ENCODE measurements at places on chromosomes 12 and 14.

DNA sequence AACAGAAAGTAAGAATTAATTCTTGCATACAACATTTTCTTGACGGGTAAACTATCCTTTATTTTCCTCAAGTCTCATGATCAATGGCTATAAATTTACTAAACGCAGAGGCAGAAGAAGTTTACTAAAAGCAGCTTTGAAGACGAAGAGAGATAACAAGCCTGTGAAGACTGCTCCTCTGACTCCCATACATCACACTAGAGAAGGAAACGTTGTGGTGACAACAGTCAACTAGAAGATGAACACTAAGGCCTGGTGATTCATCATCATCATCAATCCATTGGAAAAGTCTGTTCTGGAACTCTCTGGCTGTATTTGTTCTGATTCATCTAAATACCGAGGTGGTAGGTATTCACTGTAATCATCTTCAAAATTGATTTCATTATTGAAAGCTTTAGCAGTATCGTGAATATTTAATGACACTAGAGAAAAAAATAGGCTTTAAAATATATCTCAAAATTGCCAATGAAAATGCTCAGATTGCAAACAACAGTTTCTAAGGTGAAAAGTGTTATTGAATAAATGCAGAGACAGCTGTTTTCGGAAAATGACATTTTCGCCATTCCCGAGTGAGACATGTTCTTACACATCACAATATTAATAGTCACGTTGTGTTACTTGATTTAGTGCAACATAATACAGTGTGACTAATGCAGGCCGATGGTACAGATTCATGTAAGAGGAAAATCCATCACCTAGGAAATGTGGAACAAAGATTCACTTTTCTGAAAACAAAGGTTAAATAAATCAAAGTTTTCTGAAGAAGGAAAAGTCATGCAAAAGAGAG lies 260.5 kb downstream of the C12orf50 start:
- no peak for DNase-seq

- DNase-seq: no peak
These were observed 142.6 kb upstream of the NCOR2 start for GRCh38 chr12:124709722-124710687.

GRCh38 chr14:106268013-106268727 lies 741.8 kb downstream of the TMEM121 start:
- peak; percentile 73 for DNase-seq

DNA sequence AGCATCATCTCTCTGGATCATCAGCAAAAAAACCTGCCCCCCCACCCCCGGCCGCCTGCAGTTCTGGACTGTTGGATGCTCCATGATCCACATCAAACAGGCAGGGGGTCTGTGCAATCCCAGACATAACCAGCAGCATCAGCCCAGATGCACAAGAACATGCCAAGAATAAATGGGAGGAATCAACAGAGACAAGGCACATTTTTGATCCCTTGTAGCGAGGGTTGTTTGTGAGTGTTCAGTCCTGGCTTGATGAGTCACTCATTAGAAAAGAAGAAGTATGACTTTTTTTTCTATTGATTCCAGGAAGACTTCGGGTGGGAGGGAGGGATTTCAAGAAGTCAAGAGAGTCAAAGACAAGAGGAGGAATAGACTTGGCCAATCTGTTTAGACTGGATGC lies 244.2 kb downstream of the KSR2 start:
- DNase-seq: no peak

DNA sequence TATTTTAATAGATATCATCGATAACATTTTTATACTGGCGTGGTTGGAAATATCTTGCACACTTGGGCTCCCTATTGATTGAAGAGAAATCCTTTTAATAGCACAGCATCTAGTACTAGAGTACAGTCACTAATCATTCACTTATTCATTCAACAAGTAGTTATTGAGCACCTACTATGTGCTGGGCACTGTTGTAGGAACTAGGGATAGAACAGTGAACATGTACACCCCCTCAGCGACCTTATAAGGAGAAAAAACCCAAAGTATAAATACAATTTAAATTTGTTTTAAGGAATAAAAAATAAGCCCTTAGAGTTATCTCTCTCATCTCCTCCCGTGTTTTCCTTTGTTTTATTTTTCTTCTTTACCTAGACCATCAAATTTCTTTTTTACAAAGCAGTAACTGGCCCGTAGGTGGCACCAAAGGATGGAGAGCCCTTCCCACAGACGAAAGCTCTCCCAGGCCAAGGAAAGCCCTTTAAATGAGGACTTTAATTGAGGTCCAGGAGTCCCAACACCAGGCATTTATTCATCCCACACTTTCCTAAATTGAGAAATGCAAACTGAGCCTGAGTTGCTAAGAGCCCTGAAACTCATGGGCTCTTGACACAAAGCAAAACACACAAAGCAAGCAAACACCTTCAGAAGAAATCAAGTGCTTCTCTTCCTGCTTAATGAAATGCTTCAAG lies 29.0 kb downstream of the PEBP1 start:
- no peak for DNase-seq

DNA sequence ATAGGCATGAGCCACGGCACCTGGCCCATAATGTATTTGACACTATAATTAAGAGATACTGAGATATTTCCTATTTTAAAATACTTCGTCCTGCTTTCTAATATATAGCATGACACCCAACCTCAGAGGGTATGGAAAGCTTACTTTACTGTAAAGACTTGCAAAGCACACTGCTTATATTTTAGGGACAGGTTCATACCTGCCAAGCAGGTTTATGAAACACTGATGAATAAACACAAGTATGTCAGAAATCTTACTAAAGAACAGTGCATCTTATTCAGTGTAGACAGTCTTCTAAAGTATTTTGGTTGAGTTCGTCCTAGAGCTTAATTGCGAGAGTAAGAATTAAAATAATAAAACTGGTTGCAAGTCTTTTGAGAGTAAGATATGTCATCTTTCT lies 65.4 kb downstream of the PPFIBP1 start:
- no peak for DNase-seq

GRCh38 chr12:93689076-93689834 lies 12.1 kb downstream of the CRADD start:
- no peak for DNase-seq

DNA sequence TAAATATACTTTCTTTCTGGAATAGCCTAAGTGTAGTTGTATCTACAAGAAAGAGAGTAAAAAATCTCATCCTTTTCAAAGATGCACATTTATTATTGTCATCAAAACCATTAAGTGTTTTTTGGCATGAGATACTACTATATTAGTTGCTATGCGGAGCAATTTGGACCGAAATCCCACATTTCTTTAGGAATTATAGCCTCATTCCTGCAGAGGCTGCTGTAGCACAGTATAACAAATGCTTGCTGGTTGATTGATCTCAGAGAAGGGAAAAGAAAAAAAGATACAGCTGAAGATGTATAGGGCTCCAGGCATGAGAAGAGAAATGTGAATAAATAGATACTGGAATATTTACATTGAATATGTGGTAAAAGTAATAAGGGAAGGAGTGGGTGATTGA lies 36.0 kb downstream of the RHOJ start:
- DNase-seq: no peak

- DNase-seq: no peak
These were observed 24.8 kb downstream of the KLC1 start for GRCh38 chr14:103653805-103654204.

GRCh38 chr14:21672116-21672515 lies 1.5 kb downstream of the OR4E1 start:
- DNase-seq: no peak

DNA sequence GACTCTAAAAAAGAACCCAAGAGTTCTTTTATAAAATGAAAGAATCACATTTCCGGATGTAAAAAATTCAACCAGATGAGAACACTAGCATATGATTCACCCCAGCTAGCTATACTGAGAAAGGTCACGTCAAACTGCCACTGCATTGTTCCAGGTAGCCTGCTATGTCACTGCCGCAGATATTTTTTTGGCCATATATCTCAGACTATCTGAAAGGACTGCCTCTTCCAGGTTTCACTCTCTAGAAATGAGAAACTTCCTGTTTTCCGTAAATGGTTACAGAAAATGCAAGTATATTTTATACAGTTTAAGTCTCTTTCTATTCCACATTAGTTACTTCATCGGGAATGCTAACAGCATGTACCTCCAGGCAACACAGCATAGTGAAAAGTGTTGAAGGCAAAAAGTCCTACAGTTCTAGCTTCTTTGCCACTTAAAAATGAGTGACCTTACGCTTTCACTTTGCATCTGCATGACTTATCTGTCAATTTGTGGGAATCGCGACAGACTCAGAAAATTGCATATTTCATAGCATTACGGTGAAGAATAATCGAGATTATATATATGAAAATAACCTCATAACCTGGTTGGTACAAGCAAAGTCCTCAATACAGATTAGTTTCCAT lies 105.2 kb downstream of the MED13L start:
- peak; percentile 5 for DNase-seq

GRCh38 chr14:45091710-45092109 lies 7.8 kb downstream of the PRPF39 start:
- no peak for DNase-seq

- no peak for DNase-seq
These were observed 6.0 kb downstream of the CKB start for GRCh38 chr14:103516426-103517173.

GRCh38 chr12:53218551-53219291 lies 11.7 kb upstream of the ITGB7 start:
- no peak for DNase-seq

GRCh38 chr14:102097441-102098135 lies 10.7 kb upstream of the HSP90AA1 start:
- DNase-seq: no peak

DNA sequence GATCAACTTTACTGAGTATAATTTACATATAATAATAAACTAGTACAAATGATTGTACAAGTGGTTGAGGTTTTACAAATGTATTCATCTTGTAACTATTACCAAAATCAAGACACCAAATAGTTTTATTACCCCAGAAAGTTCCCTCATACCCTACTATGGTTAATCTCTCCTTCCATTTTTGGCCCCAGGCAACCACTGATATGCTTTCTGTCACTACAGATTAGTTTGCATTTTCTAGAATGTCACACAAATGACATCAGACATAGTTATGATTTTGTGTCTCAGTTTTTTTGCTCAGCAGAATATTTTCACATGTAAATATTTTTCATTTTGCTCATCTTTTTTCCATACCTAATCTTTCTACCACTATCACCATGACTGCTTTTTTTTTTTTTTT lies 49.1 kb downstream of the TMX1 start:
- no peak for DNase-seq

DNA sequence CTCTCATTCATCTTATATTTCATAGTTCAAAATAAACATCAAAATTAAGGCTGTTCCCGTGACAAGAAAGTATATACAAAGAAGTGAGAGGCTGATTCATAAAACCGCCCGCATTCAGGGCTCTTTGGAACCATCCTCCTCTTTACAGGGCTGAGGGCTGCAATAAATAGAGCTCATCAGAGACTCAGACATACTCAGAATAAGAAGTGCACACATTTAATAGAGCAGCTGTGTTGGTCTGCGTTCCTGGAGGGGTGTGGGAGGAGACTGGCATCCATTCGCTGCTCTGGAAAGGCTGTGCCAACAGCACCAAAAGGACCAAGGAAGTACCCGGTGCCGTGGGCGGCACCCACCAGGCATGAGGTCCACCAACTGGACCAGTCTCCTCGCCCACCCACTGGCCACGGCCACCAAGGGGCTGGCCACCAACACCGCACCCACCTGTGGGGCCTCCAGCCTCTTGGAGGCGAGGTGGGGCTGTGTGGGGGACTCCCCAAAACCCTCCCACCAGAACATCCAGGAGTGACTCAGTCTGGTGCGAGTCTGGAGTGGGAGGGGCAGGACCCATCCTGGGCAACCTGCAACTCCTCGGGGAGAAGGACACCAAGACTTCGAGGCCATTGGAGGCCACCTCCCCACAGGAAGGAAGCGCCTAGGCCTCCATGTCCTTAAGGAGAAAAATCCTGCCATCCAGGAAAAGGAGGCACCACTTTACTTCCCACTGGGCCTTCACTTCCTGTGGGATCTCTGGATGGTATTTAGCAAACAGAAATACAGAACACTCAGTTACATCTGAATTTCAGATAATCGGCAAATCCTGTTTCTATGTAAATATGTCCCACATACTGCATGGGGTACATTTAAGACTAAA lies 32.7 kb downstream of the VCPKMT start:
- DNase-seq: no peak

DNA sequence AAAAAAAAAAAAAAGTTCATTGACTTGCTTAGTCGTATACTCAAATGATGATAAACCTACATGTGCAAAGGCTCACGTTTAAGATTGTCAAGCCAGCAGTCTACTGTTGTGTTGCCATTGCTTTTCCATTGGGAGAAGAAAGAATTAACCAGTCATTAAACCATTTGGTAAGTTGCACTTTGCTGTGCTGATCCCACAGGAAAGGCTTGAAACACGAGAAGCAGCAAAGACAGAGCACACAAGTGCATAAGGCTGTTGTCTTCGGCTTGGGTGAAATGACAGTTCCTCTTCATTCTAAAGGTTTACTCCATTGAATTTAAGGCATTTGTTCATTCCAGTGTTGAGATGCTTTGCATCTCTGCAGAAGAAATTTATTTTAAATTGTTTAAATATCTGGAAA lies 50.1 kb downstream of the ZC3H14 start:
- DNase-seq: no peak

DNA sequence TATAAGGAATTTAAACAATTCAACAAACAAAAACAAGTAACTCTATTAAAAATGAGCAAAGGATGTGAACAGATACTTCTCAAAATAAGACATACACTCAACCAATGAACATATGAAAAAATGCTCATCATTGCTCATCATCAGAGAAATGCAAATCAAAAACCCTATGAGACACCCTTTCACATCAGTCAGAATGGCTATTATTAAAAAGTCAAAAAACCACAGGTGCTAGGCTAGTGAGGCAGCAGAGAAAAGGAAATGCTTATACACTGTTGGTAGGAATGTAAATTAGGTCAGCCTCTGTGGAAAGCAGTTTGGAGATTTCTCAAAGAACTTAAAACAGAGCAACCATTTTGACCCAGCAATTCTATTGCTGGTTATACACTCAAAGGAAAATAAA lies 52.0 kb downstream of the NAV3 start:
- no peak for DNase-seq

- no peak for DNase-seq
These were observed 65.9 kb downstream of the DAAM1 start for GRCh38 chr14:59254146-59254910.

GRCh38 chr12:51941011-51941581 lies 10.4 kb upstream of the ACVR1B start:
- no peak for DNase-seq

GRCh38 chr12:85130646-85131045 lies 94.5 kb downstream of the LRRIQ1 start:
- DNase-seq: no peak

GRCh38 chr12:89016970-89017778 lies 335.1 kb downstream of the DUSP6 start:
- DNase-seq: peak; percentile 30

GRCh38 chr12:75953312-75953906 lies 78.2 kb downstream of the PHLDA1 start:
- no peak for DNase-seq

GRCh38 chr12:49019443-49020324 lies 1.1 kb upstream of the PRKAG1 start:
- DNase-seq: peak; percentile 43

- no peak for DNase-seq
These were observed 100.0 kb downstream of the ARF6 start for GRCh38 chr14:49992901-49993339.

- DNase-seq: no peak
These were observed 2.6 kb upstream of the C14orf180 start for GRCh38 chr14:104576970-104577332.

All from memory B cell (primary cell).